Ascending aorta (tissue), 2 donors: ENCODE measurements at places on chromosomes 13 and 19.

- no peak for DNase-seq
Measured at GRCh38 chr13:26469602-26470001, 87.9 kb upstream of the WASF3 start.

GRCh38 chr13:60765700-60766411 lies 368.8 kb downstream of the TDRD3 start:
- DNase-seq, result no peak

DNA sequence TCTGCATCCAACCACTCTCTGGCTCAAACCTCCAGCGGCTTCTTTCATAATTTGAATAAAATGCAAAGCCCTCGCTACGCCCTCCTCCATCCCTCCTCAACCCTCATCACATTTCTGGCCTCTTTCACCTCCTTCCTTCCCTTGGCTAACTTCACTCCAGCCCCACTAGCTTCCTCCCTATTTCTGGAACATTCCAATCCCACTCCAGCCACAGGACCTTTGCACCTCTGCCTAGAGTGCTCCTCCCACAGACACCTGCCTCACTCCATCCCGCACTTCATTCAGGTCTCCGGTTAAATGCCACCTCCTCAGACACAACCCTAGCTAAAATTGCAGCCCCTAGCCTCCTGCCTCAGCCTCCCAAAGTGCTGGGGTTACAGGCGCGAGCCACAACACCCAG lies 7.9 kb upstream of the DPF1 start:
- no peak for DNase-seq

DNA sequence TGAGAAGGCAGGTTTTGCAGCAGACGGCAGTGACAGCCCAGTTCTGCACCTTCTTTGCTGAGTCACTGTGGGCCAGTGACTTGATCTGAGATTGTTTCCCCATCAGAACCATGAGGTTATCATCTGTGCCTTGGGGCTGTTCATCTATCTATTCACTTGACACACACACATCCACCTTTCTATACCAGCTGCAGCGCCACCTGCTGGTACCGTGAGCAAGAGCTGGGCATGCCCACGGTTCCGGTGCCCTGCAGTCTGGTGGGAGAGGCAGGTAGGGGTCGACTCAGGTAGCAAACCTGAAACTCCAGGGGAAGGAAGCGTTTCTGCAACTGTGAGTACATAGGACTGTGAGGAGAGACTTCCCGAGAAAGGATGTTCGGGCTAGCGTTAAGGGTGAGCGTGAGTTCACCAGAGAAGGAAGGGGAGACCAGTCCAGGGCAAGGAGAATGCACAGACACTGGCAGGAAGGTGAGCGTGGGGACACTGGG lies 7.5 kb upstream of the LIN7B start:
- DNase-seq, result no peak

DNA sequence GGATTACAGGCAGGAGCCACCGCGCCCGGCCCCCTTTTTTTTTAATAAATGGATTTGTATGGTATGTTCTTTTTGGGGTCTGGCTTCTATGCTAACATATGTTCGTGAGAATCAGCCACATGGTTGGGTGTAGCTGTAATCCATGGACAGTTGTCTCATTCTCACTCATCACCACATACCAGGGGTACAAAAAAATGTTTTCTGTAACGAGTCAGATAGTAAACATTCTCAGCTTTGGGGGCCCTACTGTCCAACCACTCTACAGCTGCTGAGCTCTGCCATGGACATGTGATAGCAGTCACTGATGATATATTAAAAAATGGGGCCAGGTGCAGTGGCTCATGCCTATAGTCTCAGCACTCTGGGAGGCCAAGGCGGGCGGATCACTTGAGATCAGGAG lies 5.1 kb upstream of the RETN start:
- no peak for DNase-seq

DNA sequence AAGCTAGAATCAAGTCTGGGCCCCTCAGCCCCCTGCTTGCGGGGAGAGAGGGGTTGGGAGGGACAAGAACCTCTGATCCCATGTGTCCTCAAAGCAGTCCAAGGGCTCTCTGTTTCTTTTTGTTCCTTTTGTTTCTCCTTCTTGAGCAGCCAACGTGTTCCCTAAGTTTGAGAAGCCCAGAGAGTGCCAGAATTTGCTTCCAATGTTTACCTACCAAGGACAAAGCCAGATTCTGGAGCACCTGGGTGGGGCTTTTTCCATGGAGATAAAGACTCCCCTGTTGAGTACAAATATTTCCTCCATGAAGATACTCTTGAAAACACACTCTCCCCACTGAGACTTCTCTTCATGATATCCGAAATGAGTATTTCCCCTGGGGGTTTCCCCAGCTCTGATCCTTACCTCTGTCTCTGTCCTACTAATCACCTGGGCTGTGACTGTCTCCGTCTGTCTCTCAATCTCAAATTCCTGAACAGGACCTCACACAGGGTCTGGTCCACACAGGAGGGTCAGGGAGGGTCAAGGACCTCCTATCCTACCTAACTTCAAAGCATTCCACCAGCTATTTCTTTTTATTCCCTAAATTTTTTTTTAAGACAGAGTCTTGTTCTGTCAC lies 27.4 kb downstream of the CD177 start:
- DNase-seq, result no peak
